Fibroblast of the aortic adventitia (primary cell): ENCODE measurements at places on chromosomes 12 and 14.
A peak's percentile ranks its signal among the peaks of the same experiment; 100 is the strongest.

- no peak for DNase-seq
Observed at GRCh38 chr14:20798318-20798717, 4.3 kb downstream of the RNASE1 start.

GRCh38 chr14:38098074-38098836 is 109.4 kb upstream of the SSTR1 start:
- peak; percentile 35 for DNase-seq

- peak; percentile 50 for DNase-seq
Observed at GRCh38 chr12:96371790-96372699, 28.2 kb downstream of the CDK17 start.

DNA sequence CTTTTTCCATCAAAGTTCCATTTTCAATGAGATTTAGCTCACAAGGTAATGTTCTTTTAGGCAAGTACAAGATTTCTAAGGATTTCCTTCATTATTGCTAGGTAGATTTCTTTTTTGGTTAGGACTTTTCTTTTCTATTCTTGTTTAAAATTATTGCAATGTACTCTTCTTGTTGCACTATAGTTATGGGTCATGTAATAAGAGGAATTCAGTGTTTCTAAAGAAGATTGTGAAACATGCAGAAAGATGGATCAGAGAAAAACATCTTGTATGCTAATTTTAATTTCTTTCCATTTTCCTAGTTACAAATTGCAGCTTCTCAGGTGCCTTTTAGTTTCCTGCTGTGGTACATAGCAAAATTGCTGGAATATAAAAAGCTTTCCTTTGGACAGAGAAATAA is 56.1 kb downstream of the BTG1 start:
- no peak for DNase-seq

GRCh38 chr12:104294927-104295668 is 8.4 kb upstream of the EID3 start:
- DNase-seq = peak; percentile 11

DNA sequence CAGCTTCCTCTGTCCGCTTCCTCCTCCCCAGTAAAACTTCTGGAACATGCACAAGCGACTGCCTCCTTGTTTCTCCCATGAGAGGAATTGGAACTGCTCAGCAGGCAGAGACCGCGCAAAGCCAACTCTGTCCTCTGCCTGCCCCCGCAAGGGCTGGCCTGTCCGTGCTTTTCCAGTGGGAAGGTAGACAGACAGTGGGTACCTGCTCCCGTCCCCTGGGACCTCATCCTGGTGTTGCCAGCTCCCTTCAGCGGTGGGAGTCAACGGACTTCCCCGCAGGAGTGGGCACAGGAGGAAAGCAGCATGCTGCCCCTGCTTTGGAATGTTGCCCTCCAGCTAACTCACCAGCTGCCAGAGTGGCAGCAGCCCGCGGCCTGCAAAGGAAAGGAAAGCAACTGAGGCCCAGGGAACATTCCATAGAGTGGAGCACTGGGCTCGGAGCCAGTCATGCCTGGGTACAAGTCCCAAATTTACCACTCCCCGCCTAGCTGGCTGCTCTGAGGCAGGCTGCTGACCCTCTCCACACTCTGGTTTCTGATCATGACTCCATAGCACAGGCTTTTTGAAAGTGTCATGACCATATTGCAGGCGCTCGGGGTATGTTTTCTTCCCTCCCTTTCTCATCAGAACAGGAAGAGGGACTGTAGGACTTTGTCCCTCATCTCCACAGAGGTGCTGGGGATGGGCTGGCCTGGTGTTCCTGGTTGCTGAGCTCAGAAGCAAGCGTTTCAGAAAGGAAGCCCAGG is 89.2 kb upstream of the CLMN start:
- DNase-seq = no peak

GRCh38 chr14:62015243-62015642 is 253.0 kb downstream of the SNAPC1 start:
- no peak for DNase-seq

GRCh38 chr12:52020539-52021336 is 14.0 kb downstream of the TAMALIN start:
- DNase-seq = peak; percentile 61

GRCh38 chr12:88237954-88238353 is 95.8 kb downstream of the TMTC3 start:
- peak; percentile 43 for DNase-seq

DNA sequence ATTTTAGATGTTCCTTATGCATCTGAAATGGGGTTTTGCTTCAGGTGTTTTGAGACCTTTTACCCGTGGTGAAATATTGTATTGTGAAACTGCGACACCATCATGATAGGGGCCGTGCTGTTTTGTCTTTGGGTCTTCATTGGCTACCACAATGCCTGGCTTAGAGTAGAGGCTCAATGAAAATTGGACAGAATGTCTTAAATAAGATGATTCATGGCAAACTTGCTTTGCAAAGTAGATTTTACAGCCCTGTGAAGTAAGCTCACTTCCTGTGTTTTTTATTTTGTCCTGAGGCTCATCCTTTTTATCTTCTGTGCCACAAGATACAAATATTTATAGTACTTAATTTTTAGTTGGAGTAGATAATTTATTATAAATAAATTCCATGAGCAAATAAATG is 111.3 kb upstream of the FRMD6 start:
- DNase-seq = peak; percentile 34
